Ecto neural progenitor cell (in vitro differentiated cells): ENCODE measurements at places on chromosomes 11 and 22.

- no peak for DNase-seq
Measured at GRCh38 chr11:107675902-107676301, 36.0 kb downstream of the SLN start.

GRCh38 chr22:22030493-22031182 is 48.1 kb upstream of the TOP3B start:
- DNase-seq: no peak

DNA sequence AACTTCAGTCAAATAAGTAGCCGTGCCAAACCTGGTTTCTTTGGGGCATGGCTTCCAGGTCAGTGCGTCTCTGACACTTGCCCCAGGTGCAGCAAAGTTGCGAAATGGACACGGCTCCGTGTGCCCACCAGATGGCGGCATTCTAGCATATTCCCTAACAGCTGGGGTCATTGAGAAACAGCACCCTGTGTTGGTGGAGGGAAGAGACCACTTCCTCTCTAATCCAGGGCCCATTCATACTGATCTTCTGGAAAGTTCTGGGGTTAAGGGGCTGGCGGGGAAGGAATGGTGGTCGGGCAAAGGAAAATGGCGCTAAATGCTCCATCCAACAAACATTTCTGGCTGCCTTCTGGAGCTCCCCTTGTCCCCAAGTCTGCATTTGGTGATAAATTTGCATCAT is 141.2 kb upstream of the TIMP3 start:
- DNase-seq: peak; percentile 70

GRCh38 chr11:36748836-36749235 is 150.8 kb upstream of the RAG2 start:
- no peak for DNase-seq

DNA sequence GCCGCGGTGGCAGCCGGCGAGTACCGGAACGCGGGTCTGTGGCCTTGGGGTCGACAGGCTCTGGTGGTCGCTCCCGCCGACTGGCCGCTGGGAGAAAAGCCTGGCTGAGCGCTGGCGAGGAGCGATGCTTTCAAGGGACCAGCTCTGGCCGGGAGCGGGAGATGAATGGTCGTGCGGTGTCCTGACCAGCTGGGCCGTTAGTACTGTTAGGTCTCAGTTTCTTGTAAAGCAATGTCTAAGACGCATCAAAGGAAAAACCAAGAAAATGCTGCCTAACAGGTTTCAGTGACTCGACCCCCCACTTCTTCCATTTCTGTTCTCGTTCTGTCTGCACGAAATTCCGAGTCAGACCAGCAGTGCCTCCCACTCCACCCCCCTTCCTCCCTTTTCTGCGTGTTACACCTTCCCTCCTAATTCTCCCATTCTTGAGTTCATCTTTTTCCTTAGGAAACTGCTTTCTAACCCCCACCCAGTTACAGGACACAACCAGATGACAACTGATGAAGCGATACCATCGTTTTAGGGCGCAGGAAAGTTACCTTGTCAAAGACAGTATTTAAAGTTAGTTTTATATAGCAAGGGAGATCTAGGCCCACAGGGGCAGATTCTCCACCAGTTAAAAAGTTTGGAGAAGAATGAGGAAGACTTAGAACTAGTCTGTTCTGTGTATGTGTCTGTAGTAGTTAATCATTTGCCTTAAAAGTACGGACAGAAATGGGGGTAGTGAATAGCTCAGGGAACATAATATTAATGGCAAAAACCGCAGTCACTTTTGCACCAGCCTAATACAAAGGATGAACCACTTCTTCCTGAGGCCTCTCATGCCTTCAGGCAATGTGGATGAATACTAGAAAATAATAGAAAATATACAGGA is 1.0 kb downstream of the CUL5 start:
- no peak for DNase-seq

DNA sequence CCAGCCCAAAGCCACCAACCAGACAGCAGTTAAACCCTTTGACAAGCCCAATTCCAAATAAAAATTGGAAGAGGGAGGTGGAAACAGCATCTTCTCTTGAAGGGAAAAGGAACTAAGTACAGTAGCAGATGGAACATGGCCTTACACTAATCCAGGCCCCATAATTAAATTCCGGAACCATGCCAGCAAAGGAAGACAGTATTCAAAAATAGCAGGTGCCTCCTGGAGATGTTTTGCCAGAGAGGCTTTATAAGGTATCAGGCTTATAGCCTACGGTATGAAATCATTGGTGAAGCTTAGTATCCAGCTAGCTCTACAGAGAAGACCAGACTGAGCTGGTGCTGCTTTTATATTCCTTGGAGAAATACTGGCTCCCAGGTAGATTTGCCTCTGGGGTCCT is 344.1 kb upstream of the API5 start:
- DNase-seq: no peak

DNA sequence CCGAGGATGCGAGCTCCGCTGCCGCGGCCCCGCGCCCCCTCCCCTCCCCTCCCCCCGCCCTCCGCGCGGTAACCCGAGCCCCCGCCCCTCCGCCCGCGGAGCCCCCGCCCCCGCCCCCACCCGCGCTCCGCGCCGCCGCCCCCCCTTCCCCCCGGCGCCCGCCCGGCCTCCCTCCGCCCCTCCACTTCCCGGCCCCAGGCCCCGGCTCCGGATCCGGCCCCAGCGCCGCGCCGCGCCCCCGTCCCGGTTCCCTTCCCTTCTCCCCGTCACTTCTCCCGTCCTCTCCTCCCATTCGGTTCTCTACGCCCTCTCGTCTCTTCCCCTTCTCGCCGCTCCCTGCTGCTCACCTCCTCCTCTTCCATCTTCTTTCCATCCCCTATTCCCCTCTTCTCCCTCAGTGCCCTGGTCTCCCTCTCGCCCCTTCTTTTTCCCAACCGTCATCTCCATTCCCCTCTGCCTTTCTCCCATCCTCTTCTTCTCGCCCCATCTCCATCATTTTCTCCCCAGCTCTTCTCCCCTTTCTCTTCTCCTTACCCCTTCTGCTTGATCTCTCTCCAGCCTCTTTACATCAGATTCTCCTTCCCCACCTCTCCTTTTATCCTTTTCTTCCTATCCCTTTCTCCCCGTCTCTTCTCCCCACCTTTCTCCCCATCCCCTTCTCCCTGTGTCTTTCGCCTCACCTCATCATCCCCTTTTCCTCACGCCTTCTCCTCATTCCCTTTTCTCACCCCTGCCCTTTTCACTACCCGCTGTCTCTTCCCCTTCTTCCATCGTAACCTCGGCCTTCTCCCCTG is at the start of gene DCHS1:
Gene DCHS1, minus strand, starts transcription at position 20 of the 794 bp plus-strand sequence. CDS start 14,196 bp downstream, outside the sequence.
- DNase-seq: peak; percentile 69

DNA sequence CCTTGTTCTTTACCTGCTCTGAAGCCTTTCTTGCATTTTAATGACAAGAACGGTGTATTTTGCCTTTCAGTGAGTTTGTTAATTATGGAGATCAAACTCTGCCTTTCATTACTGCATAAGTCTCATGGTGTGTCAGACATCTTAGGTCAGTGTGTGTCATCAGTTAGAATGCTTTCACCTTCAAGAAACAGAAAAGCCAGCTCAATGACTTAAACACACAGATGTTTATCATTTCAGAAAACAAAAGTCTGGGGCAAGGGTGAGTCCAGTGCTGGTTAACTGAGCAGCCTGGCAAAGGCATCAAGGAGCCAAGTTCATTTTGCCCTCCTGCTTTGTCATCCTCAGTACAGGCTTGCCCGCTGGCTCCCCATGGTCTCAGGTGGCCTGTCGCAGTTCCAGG is 54.5 kb downstream of the PACS1 start:
- no peak for DNase-seq

- DNase-seq: no peak
Measured at GRCh38 chr22:44627521-44628139, 74.4 kb upstream of the PRR5 start.

DNA sequence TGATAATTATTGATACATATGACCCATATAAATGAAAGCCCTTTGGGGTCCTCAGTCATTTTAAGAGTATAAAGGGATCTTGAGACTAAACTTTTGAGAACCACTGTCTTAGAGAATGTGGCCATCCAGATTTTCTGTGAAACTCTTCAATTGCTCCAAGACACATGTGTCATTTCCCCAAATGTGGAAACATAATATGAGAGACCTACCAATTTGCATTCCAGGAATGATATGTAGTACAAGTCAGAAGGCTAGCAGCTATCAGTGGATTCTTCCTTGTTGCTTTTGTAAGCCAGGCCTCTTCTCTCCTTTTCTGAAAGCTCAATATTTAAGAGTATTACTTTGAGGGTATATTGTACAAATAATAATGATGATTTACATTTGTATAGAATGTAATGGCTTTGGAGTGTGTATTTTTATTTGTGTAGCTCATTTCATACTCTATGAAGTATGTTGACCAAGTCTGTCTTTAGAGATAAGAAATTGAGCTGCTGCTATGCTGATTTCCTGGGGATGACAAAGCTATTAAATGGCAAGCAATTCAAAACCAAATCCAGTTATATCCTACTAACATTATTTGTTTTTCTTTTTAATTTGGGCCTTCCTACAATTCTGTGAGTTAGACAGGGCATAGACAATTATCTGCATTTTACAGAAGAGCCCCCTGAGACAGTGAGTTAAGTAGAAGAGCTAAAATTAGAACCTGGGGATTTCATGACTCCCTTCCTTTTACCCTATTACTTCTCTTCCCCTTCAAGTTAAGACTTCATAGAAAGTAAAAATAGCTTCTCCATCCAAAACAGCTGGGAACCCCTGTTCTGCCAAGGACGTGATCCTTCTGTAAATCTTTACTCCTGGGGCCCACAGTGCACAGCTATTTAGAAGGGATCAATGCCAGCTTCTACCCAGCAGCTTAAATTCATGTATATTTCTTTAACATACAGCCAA is 131.9 kb downstream of the WNT11 start:
- DNase-seq: no peak

DNA sequence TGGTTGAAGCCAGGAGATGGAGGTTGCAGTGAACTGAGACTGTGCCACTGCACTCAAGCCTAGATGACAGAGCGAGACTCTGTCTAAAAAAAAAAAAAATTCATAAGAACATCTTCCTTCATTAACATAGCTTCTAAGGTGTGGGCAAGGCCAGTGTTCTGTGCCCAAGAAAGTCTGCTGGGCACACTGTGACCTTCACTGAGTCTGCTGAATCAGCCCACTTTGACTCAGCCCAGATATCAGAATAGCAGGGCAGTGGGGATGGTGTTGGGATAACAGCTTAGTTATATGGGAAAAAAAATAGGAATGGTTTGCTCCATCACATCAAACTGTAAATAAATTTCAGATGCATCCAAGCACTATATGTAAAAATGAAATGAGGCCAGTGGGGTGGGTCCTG is 32.4 kb upstream of the XBP1 start:
- DNase-seq: no peak

DNA sequence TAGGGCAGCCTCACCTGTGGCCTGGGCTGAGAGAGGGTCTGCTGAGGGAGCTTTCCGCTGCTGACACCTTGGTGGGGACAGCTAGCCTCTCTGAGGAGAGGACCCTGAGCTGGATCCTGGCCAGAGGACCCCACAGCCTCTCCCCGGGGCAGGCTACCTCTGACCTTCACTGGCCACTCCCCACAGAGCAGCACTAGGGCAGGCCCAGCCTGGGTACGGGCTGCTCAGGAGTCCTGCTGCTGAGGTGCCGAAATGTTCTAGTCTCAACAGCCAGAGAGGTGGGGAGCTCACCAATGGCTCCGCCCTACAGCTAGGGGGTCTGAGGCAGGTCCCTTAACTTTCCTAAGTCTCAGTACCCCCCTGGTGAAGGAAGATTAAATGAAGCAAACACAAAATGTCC is 47.5 kb downstream of the SGSM3 start:
- DNase-seq: no peak

DNA sequence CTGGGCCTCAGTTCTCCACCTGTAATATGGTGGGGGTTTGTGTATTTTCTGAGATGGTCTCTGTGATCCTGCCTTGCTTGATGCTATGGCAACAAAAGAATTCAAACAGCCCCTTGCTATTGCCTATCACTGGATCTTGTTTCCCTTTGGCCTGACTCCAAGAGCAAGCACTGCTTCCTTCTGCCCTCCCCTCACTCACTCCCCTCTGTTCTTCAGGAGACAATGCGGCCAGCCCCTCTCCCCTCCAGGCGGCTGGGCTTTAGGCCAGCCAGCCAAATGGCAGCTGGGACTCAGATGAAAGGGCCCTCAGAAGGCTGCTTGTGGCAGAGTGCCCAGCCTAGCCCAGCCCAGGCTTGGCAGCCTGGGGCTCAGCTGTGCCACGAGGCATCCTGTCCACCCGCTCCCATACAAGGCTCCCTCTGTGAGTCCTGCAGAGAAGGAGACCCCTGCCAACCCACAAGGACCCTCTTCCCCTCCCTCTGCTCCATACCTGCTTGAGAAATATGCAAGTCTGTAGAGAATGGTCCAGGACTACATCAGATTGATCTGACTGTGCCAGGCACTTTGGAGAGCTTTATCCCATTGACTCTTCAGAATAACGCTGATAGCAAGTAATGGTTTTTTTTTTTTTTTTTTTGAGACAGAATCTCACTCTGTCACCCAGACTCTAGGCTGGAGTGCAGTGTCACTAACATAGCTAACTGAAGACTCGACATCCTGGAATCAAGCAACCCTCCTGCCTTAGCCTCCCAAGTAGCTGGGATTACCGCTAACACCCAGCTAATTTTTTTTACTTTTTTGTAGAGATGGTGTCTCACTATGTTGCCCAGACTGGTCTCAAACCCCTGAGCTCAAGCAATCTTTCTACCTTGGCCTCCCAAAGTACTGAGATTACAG is 7.6 kb upstream of the KCTD14 start:
- DNase-seq: no peak

- no peak for DNase-seq
Measured at GRCh38 chr11:61531044-61531443, 22.5 kb downstream of the LRRC10B start.

GRCh38 chr11:65643971-65644370 is 6.1 kb downstream of the SIPA1 start:
- DNase-seq: no peak

GRCh38 chr11:74677131-74677530 is 54.1 kb downstream of the CHRDL2 start:
- DNase-seq: peak; percentile 30

DNA sequence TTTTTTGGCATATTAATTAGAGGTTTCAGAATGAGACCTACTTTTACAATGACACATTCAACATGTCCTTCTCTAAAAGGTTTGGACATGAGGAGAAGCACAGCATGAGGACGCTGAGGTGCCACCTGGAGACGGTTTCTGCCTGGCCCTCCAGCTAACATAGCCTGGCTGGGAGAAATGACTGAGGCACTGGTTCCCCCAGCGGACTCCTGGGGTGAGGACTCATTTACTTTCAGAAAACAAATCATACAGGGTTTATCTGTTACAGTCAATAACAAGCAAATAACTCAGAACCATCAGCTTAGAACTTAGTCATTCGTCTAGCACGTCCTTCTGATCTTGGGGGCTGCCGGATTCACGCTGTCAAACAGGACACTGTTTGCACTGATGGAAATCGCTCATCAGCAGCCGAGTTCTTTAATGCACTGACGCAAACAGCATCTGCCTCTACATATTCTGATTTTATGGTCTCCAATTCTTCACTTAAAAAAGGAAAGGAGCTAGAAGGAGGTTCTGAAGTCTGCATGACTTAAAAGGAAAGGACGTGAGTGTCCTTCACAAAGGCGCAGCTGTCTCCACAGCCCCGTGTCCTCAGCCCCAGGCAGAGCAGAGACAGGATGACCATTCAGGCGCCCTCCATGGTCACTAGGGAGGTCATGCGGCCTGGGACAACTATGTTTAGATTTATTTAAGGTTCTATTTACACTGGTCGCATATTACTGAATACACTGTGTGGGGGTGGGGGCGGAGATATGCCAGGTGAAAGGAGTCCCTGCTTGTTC is 44.2 kb downstream of the CERK start:
- DNase-seq: no peak

- no peak for DNase-seq
Measured at GRCh38 chr11:116716621-116717020, 56.2 kb downstream of the BUD13 start.
